Right lobe of liver (tissue), 6 donors: ENCODE measurements at places on chromosomes 1 and 21. TPM values are rescaled to one million over a fixed set of nuclear protein-coding genes. Genes with fewer than 3 reads are reported as not detected.

Gene DMRTA2
- not detected for total RNA-seq

Gene NIT1
- 59.1 TPM for total RNA-seq

Gene CD52
- 17.6 TPM for total RNA-seq

Gene NCF2
- total RNA-seq = 3.0 TPM

Gene IFI44
- total RNA-seq = 9.7 TPM

Gene THRAP3
- 39.9 TPM for total RNA-seq

Gene PIGR
- total RNA-seq = 80.9 TPM

Gene PGLYRP3
- not detected for total RNA-seq

Gene KRTAP10-1
- total RNA-seq = not detected

Gene DSCAM
- total RNA-seq = 0.04 TPM

GRCh38 chr1:247407180-247407616 lies 8.8 kb upstream of the NLRP3 start:
- DNase-seq = peak; percentile 44
- no peaks in the 10 kb centered on the region for H3K27me3 ChIP-seq
- H3K4me1 ChIP-seq = no peaks in the 10 kb centered on the region
- no peak overlapping the region for H3K4me3 ChIP-seq
- H3K27ac ChIP-seq = no peak overlapping the region
- H3K36me3 ChIP-seq = no peaks in the 10 kb centered on the region

- H3K4me1 ChIP-seq = no peaks in the 10 kb centered on the region
- H3K27me3 ChIP-seq = no peaks in the 10 kb centered on the region
- H3K4me3 ChIP-seq = no peak overlapping the region
- no peak for DNase-seq
- no peak overlapping the region for H3K27ac ChIP-seq
These were observed 1.8 kb downstream of the CELA2B start for GRCh38 chr1:15477646-15478212.

DNA sequence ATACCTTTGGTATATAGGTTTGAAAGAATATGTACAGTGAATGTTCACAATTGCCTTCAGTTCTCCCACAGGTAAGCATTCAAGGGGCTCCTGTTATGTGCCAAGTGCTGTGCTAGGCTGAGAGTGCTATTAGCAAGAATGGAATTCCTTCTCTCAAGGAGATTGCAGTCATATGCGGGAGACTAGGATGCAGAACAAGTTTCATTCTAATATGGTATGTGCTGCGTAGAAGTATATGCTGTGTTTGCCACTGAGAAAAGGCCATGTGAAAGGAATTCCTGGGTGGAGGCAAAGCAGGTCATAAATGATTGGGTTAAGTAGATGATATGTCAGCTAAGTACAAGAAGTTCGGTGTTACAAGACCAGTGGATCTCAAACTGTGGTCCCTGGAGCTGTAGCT lies 303.0 kb downstream of the GPATCH2 start:
- no peaks in the 10 kb centered on the region for H3K36me3 ChIP-seq
- no peaks in the 10 kb centered on the region for H3K4me1 ChIP-seq
- DNase-seq = no peak

GRCh38 chr1:167635941-167636340 lies 5.9 kb downstream of the RCSD1 start:
- no peaks in the 10 kb centered on the region for H3K4me1 ChIP-seq
- H3K4me3 ChIP-seq = no peak overlapping the region
- no peak overlapping the region for H3K27ac ChIP-seq
- DNase-seq = no peak
- no peaks in the 10 kb centered on the region for H3K36me3 ChIP-seq

- H3K27me3 ChIP-seq = no peaks in the 10 kb centered on the region
- no peak overlapping the region for H3K27ac ChIP-seq
- DNase-seq = no peak
- H3K4me3 ChIP-seq = no peak overlapping the region
These were observed 242.0 kb downstream of the PTGER3 start for GRCh38 chr1:70805641-70806040.

DNA sequence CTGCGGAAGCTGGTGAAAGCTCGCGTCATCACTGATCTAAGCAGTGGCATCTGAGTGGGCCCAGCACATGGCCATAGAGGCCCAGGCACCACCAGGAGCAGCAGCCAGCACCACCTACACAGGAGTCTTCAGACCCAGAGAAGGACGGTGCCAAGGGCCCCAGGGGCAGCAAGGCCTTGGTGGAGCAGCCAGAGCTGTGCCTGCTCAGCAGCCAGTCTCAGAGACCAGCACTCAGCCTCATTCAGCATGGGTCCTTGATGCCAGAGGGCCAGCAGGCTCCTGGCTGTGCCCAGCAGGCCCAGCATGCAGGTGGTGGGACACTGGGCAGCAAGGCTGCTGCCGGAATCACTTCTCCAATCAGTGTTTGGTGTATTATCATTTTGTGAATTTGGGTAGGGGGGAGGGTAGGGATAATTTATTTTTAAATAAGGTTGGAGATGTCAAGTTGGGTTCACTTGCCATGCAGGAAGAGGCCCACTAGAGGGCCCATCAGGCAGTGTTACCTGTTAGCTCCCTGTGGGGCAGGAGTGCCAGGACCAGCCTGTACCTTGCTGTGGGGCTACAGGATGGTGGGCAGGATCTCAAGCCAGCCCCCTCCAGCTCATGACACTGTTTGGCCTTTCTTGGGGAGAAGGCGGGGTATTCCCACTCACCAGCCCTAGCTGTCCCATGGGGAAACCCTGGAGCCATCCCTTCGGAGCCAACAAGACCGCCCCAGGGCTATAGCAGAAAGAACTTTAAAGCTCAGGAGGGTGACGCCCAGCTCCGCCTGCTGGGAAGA lies 3.2 kb upstream of the ARTN start:
- no peak for DNase-seq
- no peaks in the 10 kb centered on the region for H3K27me3 ChIP-seq
- no peaks in the 10 kb centered on the region for H3K36me3 ChIP-seq
- no peaks in the 10 kb centered on the region for H3K4me1 ChIP-seq
- no peak overlapping the region for H3K4me3 ChIP-seq

DNA sequence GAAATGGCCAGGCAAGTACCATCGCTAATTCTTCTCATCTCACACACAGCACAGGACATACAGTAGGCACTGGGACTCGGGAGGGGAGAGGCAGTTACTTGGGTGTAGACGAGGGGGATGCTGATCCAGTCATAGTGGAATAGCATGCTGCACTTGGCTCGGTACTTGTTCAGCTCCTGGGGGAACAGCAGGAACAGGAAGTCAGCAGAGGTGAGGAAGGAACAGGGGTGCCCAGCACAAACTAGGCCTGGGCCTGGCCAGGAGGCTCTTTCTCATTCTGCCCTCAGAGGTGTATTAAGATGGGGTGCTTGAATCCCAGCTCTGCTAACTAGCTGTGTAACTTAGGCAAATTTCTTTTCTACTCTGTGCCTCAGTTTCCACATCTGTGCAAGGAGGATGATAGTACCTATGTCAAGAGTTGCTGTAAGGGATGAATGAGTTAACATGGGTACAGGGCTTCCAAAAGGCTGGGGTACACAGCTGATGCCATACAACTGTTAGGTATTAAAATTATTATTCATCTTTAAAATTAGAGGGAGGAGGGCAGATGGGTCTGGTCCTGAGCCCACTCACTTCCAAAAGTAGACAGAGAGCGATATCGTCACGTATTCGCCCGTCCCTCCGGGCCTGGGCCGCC lies 2.4 kb downstream of the BEST4 start:
- no peak overlapping the region for H3K27ac ChIP-seq
- no peak for DNase-seq
- peaks cover 20% of the 10 kb centered on the region for H3K4me1 ChIP-seq
- no peaks in the 10 kb centered on the region for H3K36me3 ChIP-seq

GRCh38 chr1:1232208-1232795 lies at the start of gene B3GALT6:
Gene B3GALT6, plus strand, starts transcription at chr1:1232237. Its CDS starts 42 bp downstream, at chr1:1232279.
- DNase-seq = no peak
- no peaks in the 10 kb centered on the region for H3K27me3 ChIP-seq
- H3K4me3 ChIP-seq = peak within 1 kb of the TSS; percentile 97
- peaks cover 18% of the 10 kb centered on the region for H3K36me3 ChIP-seq

DNA sequence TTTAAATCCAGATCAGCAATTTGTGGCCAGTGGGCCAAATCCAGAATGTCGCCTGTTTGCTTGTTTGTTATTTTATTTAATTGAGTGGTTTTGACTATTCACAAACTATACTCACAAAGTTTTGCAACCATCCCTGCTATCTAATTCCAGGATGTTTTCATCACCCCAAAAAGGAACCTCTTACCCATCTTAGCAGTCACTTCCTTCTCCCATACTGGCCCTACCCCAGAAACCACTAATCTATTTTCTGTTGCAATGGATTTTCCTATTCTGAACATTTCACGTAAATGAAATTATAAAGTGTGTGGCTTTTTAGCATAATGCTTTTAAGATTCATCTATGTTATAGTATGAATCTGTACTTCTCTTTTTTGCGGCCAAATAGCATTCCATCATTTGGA lies 41.3 kb downstream of the WDTC1 start:
- no peaks in the 10 kb centered on the region for H3K36me3 ChIP-seq
- no peaks in the 10 kb centered on the region for H3K27me3 ChIP-seq
- H3K4me1 ChIP-seq = no peaks in the 10 kb centered on the region
- no peak overlapping the region for H3K4me3 ChIP-seq
